Airway epithelial cell (primary cell): ENCODE measurements at places on chromosomes 11 and 22. TPM values are rescaled to one million over a fixed set of nuclear protein-coding genes. Genes with fewer than 3 reads are reported as not detected.

The AGBL2 gene
- 0.19 and 1.4 TPM in 2 replicates for total RNA-seq

The POU2AF2 gene
- not detected in 2 replicates for total RNA-seq

The CCDC116 gene
- total RNA-seq, result not detected in 2 replicates

The LSP1 gene
- total RNA-seq, result 0.23 and 1.1 TPM in 2 replicates

The PRR33 gene
- total RNA-seq, result not detected in 2 replicates

The APOBEC3F gene
- 2.1 and 4.2 TPM in 2 replicates for total RNA-seq

The KRTAP5-1 gene
- total RNA-seq, result not detected in 2 replicates

The NOX4 gene
- 1.2 and 1.3 TPM in 2 replicates for total RNA-seq

The SSH3 gene
- 79.6 and 98.2 TPM in 2 replicates for total RNA-seq

The TRIM51G gene
- total RNA-seq, result not detected in 2 replicates

The FAM227A gene
- 0.98 and 2.6 TPM in 2 replicates for total RNA-seq

The OR51V1 gene
- not detected in 2 replicates for total RNA-seq

The OVOL1 gene
- total RNA-seq, result 26.4 and 31.0 TPM in 2 replicates

The TSSK2 gene
- not detected in 2 replicates for total RNA-seq

The SMTNL1 gene
- not detected in 2 replicates for total RNA-seq
